ENCODE measurements at places on chromosomes 7 and 10.

DNA sequence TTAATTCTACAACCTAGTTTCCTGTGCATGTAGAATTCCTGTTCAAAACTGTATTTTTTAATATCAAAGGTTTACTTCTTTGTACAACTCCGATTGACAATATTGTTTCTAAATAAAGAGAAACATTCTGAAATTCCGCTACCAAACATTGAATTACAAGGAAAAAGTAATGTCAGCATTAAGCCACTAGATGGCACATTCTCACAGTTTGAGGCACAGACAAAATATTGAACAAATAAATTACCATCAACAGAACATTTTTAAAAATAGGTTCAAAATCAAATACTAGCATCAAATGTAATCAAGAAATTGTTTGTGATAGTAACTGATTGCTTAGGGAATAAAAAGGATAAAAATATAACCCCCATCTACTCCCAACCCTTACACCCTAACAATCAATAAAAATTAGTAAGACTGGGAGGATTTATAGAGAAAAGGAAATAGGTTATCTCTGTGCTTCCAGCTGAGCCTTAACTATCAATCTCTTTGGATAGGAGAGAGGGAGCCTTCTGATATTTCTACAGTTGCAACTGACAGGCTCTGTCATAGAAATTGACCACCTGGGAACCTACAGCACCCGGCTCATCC is 86.6 kb upstream of the C7orf33 start:
- DNase-seq = no peak

GRCh38 chr7:27119412-27119911 is 11.1 kb downstream of the HOXA4 start:
- peak; percentile 11 for DNase-seq

DNA sequence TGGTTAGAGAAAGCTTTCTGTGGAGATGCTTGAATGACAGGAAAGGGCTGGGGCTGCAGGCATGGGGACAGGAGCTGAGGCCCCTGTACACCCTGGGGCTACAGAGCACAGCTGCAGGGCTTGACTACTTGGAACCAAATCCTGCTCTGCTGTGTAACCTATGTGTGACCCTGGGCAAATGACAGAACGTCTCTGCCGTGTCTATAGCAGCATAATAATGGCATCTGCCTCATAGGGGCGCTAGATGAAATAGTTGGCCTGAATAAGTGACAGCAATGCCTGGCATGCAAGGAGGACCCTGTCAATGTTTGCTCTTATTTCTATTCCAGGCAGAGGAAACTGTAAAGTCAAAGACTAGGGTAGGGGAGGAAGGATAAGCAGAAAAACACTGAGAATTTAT is 254.0 kb downstream of the USP6NL start:
- DNase-seq = no peak

GRCh38 chr7:24750441-24751055 is 6.7 kb downstream of the GSDME start:
- DNase-seq = no peak

GRCh38 chr7:71339924-71340323 is 208.0 kb downstream of the GALNT17 start:
- DNase-seq = no peak

GRCh38 chr10:94174838-94175237 is 181.1 kb downstream of the PLCE1 start:
- DNase-seq = no peak

DNA sequence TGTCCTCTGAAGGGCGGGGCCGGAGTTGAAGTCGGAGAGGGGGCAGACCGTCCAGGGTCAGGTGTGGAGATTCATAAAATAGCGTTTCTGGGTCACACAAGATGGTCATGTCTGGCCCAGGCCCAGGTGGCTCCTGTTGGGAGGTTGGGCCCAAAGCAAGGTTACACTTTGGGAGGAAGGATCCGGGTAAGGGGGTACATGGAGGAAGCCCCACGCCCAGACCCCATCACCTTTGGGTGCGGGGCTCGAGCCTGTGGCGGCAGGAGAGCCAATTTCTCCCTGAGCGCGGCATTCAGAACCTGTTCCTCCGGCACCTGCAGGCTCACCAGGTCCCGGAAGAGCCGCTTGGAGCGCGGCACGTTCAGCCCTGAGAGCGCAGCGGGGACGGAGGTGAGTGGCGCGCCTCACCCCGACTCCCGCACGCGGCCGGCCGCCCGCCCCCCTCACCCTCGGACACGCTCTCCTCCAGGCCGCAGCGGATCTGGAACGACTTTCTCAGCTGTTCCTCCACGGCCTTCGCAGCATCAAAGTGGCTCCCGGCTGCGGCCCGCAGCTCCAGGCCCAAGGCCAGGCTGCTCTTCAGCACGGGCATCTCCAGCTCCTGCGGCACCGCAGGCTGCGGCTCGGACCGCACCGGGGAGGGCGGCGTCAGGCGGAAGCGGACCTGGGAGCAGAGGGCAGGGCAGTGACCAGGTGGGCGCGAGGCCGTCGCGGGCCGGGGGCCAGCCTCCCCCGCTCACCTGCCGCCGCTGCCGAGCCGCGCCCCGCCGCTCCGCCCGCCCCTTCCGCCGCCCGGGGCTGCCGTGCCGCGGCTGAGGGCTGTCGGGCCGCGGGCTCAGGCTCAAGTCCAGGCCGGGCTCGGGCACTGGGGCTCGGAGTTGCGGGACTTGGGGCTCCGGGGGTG is 644 bp downstream of the PPP1R35 start:
- peak; percentile 32 for DNase-seq
